Amniotic stem cell (primary cell): ENCODE measurements at places on chromosomes 6 and 20.

DNA sequence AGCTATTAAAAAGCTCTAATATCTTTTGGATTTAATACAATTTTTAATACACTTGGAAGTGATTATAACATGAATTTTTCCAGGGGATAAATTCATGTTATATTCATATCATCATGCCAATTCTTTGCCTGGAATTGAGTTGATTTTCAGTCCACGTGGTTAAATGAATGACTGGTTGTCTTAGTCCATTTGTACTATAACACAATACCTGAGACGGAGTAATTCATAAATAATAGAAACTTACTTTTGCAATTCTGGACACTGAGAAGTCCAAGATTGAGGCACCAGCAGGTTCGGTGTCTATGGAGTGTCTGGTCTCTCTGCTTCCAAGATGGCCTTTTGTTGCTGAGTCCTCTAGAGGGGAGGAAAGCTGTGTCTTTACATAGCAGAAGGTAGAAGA is 66.2 kb upstream of the TRDN start:
- DNase-seq, result no peak

GRCh38 chr20:60040471-60041162 is 82.4 kb downstream of the CDH26 start:
- DNase-seq, result no peak

DNA sequence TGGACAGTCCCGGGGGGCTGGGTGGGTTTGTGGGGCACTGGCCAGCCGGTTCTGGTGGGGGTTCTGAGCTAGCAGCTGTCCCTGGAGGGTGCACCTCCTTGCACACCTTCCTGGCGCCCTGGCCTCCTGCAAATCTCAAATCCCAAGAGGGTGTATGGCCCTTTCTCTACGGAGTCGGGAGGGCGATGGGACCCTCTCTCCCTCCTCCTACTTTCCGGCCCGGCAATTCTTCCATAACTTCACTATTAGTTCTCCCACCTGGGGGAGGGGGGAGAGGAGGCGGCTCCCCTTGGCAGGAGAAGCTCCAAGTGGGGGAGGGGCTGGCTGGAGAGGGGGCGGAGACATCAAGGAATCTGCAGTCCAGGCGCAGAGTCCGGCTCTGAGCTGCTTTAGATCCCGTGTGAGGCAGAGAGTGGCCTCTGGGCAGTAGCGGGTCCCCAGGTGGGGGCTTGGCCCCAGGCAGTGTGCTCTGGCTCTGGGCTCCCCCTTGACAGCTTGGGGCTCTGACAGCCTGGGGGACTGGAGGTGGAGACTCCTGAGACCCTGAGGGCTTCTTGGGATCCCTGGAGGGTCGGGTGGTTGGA is 1.4 kb upstream of the LAMA5 start:
- no peak for DNase-seq

- DNase-seq, result no peak
Observed at GRCh38 chr6:27214126-27214601, 33.3 kb upstream of the PRSS16 start.

- no peak for DNase-seq
Observed at GRCh38 chr20:45365444-45365970, 2.6 kb downstream of the SYS1 start.

GRCh38 chr20:35226884-35227681 is 593 bp downstream of the MMP24 start:
- DNase-seq, result peak; percentile 21

GRCh38 chr6:110044096-110044495 is 66.0 kb downstream of the GPR6 start:
- no peak for DNase-seq

DNA sequence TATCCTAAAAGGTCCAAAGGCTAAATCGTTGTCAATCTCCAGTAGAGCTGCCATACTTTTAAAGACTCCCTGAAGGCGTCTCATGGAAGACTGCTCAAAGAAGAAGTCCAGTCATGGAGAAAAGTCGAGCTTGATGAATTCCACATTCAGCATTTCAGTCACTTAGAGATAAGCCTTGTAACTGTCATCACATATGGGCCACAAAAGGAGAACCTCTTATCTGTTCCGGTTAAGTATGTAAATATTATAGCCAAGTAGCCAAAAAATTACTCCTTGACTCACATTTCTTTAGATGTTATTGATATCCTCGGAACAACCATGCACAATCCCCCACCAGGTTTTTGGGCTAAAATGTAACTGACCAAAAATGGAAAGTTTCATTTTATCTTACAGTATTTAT is 9.8 kb upstream of the CNKSR3 start:
- no peak for DNase-seq

- no peak for DNase-seq
Observed at GRCh38 chr6:7624796-7625710, 35.1 kb downstream of the SNRNP48 start.

DNA sequence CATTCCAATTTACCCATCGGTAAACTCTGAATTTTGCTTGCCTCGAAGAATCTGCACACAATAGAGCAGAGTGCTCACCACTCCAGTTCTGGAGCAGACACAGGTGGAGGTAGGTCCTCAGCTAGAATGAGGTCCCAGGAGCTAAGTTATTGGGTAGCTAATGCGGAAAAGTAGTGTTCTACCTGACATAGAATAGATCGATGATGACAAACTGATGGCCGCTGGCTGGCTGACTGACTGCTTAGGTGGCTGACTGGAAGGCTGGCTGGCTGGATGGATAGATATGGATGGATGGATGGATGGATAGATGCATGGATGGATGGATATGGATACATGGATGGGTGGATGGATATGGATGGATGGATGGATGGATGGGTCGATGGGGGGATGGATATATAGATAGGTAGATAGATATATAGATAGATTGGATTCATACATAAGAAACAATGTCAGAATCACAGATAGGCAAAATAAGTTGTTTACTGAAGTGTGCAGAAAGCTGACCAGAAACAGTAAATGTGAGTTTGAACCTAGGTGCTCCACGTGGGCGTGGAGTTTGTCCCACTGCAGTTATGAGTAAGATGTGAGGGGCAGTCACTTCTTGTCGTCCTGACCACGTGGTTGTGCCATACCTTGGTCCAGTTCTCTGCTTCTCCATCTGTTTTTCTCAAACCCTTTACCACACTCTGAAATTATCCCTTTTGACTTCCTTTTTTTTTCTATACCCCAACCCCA is 62.1 kb downstream of the TBXT start:
- no peak for DNase-seq

GRCh38 chr20:3980260-3981131 is 34.9 kb downstream of the RNF24 start:
- peak; percentile 11 for DNase-seq

DNA sequence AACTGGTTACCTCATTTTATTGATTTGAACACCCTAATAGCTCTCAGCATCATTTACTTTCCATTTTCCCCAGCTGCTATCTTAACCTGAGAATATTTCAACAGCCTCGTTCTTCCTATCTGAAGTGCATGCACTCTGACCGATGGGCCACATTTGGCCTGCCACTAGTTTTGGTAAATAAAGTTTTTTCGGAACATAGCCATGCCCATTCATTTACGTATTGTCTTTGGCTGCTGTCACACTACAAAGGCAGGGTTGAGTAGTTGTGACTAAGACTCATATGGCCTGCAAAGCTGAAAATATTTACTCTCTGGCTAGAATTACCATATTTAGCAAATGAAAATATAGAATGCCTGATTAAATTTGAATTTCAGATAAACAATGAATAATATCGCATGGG is 10.8 kb downstream of the ADGRF4 start:
- no peak for DNase-seq
